ENCODE measurements at places on chromosomes 5 and 9.

GRCh38 chr5:56512313-56512996, 279.3 kb upstream of the ANKRD55 start:
- DNase-seq, result no peak

DNA sequence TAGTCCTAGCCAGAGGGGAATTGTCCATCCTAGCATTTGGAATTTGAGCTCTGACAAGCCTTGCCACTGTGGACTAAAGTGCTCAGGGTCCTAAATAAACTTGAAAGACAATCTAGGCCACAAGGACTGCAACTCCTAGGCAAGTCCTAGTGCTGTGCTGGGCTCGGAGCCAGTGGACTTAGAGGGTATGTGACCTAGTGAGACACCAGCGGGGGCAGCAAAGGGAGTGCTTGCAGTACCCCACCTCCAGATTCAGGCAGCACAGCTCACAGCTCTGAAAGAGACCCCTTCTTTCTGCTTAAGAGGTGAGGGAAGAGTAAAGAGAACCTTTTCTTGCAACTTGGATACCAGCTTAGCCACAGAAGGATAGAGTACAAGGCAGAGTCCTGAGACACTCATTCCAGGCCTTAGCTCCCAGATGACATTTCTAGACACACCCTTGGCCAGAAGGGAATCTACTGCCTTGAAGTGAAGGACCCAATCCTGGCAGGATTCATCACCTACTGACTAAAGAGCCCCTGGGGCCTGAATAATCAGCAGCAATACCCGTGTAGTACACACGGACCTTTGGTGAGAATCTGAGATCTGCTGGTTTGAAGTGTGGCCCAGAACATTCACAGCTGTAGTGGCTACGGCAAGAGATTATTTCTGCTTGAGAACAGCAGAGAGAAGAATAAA, 164.6 kb downstream of the CCDC171 start:
- DNase-seq, result no peak

DNA sequence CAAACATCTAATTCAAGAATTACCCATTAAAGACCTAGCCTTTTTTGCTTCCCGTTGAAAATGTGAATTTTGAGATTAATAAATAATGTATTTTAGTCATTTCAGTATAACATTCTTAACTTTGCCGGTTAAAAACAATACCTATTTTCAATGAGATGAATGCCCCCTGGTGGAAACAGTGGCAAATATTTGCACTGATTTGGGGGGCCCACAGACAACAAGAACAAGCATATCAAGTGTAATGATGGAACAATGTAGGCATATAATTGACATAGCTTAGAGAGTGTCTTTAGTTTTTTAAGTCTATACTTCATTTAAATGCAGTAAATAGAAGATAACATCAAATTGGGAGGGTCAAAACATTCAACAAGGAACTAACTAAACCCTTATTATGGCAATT, 111.9 kb downstream of the NTRK2 start:
- DNase-seq, result no peak

DNA sequence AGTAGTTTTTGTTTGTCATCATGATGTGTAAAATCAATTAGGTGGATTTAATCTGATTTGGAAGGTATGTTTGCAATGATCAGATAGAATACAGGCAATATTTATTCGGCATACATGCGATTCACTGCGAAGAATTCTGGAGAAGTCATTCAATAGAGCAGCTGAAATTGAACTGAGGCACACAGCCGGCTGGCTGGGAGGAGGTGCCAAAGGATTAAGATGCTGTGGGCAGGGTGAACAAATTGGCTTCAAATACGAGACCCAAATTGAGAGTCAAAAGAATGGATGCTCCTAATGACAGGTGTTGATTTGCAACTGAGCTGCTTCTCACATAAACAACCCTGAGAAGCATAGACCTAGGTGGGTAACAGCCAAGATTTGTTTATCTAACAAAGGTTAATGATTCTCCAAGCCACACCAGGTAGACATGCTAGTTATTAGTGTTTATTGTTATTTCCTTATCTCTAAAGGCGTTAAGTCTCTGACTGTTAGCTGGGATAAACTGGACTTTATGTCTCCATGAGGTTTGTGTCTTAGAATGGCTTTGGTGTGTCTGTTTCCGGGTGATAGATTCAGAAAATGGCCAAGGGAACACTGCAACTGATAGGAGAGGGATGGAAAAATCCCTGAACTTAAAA, 55.3 kb upstream of the CLINT1 start:
- no peak for DNase-seq

DNA sequence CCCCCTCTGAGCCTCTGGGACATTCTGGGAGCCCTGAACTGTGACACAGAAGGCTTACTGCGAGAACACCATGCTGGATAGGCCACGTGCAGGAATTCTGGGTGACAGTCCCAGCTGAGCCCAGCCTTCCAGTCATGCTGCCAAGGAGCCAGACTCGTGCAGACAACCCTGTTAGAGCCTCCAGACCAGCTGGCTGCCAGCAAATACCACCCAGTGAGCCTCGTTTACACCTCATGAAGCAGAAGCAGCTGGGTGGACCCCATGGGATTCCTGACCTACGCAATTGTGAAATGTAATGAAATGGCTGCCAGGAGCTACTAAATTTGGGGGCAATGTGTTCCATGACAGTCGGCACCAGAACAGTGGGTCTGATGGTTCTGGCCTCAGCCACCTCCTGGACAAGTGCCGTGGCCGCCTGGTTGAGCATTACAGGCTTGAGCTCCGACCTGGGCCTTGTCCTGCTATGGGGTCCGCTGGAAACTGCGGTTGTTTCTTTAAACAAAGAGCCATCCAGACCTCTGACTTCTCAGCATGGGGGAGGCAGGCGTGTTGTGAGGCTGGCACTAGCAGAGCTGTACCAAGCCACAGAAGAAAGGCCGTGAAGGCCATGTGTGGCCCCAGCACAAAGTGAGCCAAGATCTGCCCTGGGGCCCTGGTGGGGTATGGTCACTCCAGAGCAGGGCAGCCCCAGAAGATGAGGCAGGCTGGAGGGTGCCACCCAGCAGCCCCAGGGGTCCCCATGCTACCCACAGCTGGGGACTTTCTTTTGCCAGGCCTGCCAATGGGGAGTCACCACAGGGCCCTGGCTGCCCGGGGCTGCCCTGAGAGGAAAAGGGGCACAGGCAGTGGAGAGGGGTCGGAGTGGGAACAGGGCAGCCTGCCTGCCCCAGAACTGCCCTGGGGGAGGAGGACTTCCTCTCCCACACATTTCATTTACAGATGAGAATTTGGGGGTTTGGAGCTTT, 19.3 kb upstream of the RXRA start:
- DNase-seq, result no peak

Measured in omental fat pad (tissue), 4 donors.